NCI-H2081 (cell line): ENCODE measurements at places on chromosomes 16 and 17.

GRCh38 chr17:4357671-4358070 is 8.8 kb downstream of the UBE2G1 start:
- DNase-seq, result no peak

DNA sequence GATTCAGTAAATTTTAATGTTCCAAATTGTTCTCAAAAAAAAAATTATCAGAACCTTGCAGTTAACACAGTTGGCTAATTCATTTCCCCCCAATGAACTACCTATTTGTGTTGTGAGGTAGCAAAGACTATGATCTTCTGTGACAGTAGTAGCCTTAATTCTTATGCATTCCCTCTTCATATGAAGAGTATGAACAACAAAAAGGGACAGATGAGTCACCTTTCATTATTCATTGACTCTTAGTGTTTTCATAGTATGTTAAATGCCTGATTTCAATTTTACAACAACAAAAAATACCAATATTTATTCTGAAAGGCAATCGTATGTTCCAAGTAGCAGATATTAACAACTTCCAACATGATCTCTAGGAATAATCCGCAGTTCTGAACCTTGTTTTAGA is 3.6 kb upstream of the SLFN11 start:
- no peak for DNase-seq

DNA sequence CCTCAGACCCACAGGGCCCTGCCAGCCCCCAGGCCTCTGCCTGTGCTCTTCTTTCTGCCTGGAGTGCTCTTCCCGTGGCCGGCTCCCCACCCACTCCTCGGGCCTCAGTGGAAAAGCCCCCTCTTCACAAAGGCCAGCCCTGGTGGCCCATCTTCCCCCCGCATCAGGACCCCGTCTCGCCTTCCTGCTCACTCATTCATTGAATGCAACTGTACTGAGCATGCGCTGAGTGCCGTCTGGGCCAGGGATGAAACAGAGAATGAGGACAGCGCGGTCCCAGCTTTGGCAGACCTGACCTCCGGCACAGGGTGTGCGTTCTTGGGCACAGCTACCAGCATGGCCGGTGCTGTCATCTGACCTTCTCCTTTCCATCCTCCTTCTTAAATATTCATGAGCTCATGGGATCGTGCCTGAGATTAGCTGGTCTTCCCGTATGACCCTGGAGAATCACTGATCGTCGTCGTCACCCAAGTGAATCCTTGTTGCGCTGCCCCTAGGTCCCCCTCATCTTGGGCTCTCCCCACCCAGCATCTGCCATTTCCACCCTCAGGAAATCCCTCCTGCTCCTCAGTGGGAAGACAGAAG is 16.4 kb upstream of the OSGIN1 start:
- DNase-seq, result no peak

DNA sequence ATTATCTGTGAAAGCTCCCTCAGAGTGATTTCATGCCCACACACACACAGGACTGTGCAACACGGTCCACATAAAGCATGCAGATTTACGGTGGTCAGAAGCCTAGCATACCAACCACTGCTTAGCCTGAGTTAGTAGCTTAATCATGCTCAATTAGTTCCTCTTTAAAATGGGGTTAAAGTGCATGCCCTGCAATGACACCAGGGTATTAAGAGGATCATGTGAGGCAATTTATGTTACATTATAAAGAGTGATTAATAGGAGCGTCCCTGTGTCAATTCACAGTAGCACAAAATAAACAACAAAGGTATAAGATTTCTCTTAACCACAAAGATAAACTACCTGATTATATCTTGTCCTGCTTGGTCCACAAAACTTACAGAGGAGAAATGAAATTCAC is 39.8 kb downstream of the C17orf67 start:
- no peak for DNase-seq

- DNase-seq, result no peak
Measured at GRCh38 chr16:56611281-56611833, 3.0 kb downstream of the MT2A start.

GRCh38 chr16:35492225-35492624 is 2032.8 kb downstream of the TP53TG3F start:
- peak; percentile 84 for DNase-seq

DNA sequence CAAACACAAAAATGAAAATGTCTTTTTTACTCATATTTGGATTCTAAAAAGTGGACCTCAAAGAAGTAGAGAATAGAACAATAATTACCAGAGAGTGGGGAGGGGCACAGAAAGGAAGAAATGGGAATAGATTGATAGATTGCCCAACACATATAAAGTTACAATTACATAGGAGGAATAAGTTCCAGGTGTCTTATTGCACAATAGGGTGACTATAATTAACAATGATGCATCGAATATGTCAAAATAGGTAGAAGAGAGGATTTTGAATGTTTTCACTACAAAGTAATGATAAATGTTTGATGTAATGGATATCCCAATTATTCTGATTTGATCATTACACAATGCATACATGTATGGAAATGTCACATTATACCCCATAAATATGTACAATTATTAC is 556.0 kb downstream of the CDH8 start:
- DNase-seq, result no peak

GRCh38 chr16:77668201-77668600 is 54.1 kb upstream of the NUDT7 start:
- no peak for DNase-seq

GRCh38 chr17:34095106-34095505 is 160.0 kb upstream of the CCL2 start:
- DNase-seq, result no peak

- DNase-seq, result no peak
Measured at GRCh38 chr16:25063865-25064264, 47.7 kb upstream of the LCMT1 start.

GRCh38 chr17:38743556-38744171 is 4.5 kb downstream of the PCGF2 start:
- peak; percentile 73 for DNase-seq

- no peak for DNase-seq
Measured at GRCh38 chr17:21493993-21494392, 117.8 kb downstream of the KCNJ12 start.

DNA sequence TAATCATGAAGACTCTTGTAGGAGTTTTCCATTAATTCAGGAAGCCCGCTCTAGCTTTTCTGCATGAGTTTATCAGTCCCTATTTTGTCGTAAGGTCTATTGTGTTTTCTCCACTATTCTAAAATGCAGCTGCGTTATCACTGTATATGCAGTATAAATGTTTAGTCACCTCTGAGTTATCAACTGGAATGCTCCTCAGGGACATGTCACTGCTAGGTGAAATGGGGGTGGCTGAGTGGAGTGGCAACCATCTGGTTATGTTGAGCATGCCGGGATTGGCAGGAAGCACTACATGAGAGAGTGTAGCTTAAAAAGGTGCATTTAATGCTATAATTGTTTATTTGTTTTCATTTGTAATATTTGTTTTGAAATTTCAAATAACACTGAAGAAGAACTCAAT is 285.2 kb upstream of the ELAC2 start:
- no peak for DNase-seq

DNA sequence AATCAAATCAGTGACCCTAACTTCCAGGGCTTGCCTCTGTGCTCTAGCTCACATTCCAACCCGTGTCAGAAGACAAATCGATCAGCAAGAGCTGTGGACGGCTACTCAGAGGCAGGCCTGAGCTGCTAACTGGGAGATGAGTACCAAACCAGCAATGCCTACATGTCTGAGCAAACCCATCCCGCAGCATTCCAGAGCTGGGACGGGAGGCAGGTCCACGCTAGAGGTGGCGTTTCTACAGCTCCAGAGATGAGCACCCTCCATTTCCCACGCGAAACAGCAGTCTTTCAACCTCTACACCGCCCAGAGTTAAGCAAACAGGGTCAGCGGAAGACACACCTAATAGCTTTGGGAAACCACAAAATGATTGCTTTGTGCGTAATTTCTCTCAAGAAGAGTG is 6.5 kb downstream of the NXN start:
- no peak for DNase-seq

DNA sequence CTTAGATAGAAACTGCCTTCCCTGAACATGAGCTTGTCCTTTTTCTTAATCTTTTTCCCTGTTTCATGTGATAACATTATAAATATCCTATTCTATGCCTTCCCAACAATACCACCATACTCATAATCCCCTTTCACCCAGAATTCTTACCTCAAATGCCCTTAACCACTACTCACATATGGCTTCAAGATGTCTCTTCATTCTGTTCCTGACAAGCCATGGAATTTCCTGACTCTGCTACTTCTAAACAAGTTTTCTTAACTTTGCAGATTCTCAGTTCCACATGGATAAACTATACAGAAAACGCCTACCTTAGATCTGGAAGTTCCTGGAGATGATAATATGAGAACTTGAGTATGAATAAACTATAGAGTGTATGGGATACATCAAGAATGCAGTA is 1217.8 kb downstream of the CDH8 start:
- no peak for DNase-seq

DNA sequence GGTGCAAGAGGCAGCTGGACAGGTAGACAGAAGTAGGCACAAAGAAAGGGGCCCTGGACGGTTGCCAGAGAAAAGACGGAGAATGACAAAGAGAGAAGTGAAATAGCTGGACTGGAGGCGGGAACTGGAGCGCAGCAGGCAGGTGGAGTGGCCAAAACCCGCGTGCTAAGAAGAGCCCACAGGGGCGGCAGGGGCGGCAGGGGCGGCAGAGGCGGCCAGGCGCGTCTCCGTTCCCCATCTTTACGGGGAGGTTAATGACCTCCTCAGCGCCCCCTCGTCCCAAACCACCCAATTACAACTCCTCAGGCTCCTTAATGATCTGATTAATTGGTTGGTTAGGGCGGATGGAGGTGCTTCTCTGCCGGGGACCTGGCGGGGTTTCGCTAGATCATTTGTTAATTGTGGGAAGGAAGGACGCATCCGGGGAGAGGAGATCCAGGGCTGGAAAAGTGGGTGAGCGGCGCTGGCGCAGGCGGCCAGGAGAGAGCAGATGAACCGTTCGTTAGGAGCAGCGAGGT is 15.4 kb upstream of the HOXB9 start:
- DNase-seq, result no peak

DNA sequence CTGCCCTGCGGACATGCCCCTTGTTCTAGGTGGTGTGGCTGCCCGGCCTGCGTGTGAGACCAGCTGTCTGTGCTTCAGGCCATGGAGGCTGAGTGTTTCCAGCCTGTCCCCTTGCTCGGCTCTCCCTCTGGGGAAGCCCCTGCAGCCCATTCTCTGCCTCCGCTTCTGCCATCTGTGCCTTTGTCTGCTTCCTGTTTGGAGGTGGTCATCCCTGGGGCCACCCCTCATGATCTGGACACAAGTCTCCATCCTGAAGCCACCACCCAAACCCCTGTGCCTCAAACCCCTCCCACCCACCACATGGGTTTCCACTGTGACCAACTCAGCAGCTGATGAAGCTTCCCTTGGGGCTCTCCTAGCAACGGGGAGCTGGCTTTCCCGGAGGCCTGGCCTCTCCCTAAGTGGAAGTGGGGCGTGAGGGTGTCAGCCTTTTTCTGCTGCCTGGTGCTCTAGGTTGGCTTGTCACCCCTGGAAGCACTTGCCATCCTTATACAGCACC is 184.9 kb downstream of the SEC14L1 start:
- no peak for DNase-seq

DNA sequence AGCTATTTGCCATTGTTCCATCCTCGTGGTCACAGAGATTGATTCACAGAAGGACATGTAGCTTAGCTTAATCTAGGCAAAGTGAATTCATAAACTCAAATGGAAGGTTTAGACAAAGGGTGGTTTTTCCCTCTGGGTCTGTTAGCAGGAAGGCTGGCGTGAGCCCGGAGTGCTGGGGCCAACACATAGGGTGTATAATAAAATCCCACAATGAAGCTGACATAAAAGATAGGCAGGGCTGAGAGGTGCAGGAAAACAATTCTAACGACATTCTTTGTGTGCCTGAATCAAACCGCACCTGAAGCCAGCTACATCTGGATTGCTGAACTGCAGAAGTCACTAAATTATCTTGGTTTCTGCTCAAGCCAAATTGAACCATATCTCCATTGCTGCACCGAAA is 173.9 kb downstream of the MAF start:
- DNase-seq, result no peak

- DNase-seq, result no peak
Measured at GRCh38 chr17:76753061-76753961, 15.4 kb downstream of the MFSD11 start.

DNA sequence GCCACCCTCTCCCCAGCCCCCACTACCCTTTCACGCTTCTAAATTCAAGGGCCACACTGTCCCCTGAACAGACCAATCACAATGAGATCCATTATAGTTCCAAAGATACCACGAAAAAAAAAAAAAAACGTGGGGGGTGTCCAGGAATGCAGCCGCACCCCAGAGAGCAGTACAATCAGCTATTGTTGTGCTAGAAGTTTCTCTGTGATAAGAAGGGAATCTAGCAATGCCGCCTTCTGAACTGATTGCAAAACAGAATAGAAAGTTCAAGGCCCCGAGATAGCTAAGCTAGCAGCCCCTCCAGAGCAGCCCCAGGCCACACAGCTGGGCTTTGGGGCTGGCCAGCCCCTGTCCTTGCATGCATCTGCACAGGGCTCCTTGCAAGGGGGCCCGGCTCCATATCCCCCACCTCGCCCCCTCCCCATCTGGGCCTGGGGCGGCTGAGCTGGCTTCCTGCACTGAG is 86.9 kb upstream of the CBX4 start:
- no peak for DNase-seq

DNA sequence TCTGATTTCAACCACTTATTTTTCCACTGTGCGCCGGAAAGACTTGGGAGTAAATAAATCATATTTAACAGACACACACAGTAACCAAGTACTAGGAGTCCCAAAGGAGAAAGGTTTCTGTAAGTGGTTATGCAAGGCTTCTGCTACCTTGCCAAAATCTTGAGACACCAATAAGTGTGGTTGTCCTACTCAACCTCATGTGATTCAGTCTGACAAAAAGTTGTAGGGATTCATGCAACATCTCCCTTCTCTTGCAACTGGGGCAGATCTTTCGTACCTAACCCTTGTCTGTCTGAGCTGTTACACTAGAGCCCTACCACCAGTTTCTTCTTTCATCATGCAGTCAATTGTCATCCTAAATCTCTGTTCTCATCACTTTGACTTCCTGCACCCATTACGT is 69.9 kb upstream of the NUDT7 start:
- DNase-seq, result no peak

- peak; percentile 63 for DNase-seq
Measured at GRCh38 chr16:69435977-69436820, 11.8 kb downstream of the CYB5B start.

DNA sequence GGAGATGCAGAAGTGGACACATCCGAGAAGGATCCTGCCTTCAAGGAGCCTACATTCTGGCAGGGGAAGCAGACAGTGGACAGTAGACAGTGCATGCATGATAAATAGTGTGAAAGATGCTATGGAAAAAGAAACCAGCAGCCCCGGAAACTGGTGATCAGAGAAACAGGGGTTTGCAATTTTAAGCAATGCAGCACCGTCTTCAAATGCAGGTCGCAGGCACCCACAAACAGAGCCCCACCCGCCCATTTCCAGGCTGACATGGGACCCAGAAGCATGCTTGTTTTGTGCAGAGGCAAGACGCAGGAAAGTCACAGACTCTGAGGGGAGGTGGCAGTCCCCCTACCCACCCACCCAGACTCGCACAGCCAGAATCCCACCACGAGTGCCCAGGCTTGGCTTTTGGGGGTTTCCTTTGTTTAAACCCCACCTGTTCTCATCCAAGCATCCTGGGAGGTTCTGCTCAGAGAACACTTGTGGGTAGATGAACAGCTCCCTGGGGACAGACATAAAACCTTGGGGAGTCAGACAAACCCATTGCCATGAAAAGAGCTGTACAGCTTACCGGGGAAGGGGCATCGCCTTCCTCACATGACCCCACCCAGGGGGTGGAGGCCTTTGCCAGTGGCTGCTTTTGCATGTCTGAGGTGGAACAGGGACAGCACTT is 114.3 kb downstream of the MGAT5B start:
- no peak for DNase-seq

GRCh38 chr17:62051053-62051452 is 14.0 kb downstream of the MED13 start:
- no peak for DNase-seq
